ENCODE measurements at places on chromosomes 1 and 21.

DNA sequence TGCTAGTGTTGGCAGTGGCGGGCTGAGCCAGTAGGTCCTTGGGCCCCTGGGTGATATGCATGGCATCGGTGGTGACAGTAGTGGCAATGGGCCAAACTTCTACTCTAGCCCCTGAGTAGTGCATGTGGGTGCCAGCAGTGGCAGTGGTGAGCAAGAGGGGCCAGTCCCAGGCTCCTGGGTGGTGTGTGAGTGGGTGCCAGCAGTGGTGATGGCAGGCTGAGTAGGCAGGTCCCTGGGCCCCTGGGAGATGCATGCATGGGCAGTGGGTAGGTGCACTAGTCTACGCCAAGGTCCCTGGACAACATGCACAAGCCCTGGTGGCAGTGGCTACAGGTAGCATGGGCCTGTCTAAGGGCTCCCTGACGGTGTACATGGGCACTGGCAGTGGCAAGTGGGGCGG is 24.6 kb upstream of the TTC22 start:
- DNase-seq = no peak

DNA sequence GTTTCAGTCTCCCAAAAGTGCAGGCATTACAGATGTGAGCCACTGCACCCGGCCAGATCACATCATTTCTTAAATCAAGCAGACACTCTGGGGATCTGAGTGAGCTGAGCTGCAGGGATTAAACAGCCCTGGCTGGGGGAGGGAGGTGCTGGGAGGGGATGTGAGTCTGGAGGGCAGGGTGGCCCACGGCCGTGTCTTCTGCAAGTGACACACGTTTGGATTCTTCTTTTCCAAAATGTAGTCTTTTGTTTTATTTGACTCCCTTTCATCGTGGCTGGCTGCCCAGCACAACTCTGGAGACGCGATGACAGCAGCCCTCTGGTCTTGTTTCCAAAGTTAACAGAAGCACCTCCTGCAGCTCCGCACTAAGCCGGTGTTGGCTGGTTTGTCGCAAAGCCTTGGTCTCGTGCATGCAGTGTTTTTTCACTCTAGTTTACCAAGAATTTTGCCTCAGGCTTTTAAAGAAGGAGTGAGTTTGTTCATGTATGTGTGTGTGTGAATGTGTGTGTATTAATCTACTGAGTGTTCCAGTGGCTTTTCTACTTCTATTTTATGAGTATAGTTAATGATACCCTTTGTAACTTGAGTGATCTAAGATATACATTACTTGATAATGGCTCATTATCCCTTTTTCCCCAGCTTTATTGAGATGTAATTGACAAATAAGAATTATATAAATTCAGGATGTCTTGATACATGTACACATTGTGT is 2.8 kb upstream of the KRTAP10-5 start:
- no peak for DNase-seq

- no peak for DNase-seq
Observed at GRCh38 chr1:212121779-212122178, 86.2 kb downstream of the DTL start.

DNA sequence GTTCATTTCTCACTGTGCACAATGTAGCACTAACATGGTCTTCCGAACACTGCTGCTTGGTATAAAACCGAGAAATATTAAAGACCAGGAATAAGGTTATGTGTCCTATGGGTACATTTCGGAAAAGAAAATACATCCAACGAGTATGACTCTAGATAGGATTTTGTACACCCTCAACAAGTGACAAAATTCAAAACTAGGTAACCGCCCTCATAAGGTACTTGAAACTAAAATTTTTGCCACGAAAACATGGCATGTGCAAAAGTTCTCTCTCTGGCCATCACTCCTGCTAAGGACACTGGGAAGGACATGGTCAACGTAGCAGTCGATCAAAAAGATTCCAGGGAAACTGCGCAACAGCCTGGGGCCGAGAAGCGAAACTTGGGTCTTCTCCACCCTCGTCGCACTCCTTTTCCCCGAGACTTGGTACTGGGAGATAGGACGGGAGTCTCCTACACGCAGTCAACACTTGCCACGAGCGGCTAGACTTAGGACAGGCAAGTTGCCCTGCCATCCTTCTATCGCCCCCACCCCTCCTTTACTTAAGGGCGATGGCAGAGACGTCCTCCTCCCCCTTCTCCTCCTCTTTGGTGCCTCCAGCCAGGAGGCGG is 338 bp upstream of the TOR1AIP1 start:
- no peak for DNase-seq

- no peak for DNase-seq
Observed at GRCh38 chr1:154158307-154159125, 3.6 kb upstream of the NUP210L start.

DNA sequence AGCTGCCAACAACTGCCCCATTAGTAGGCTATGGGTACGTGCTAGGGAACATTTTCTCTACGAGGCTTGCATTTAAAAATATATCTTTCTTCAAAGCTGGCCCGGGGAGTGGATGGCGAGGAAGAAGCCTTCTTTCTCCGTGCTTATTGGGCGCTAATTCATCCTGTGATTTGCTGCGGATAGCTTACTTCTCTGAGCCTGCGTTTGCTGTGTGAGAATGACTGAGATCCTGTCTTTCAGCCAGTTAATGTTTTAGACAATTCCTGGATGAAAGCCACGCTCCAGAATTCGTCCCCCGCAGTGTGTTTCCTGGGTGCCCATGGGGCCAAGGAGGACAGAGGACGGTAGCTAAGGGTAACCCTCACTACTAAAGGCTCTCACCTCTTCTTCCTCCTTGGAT is 57.8 kb upstream of the TARBP1 start:
- DNase-seq = no peak

GRCh38 chr21:24590261-24590660 is 1017.0 kb downstream of the MRPL39 start:
- DNase-seq = no peak

DNA sequence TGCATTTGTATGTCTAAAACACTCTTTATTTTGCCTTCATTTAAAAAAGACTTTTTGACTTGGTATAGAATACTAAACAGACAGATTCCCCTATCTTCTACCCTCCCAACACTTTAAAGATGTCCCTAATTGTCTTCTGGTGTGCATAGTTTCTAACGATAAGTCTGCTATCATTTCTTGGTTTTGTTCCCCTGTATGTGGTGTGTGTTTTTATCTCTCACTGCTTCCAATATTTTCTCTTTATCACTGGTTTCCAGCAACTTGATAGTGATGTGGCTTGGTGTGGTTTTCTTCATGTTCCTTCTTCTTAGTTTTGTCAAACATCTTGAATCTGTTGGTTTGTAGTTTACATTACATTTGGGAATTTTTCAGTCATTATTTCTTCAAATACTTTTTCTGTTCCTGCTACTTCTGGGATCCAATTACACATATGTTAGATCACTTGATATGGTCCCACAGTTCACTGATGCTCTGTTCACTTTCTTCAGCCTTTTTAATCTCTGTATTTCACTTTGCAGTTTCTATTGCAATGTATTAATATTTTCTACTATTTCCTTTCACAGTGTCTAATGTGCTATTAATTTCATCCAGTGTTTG is 23.2 kb downstream of the F5 start:
- no peak for DNase-seq

- DNase-seq = no peak
Observed at GRCh38 chr1:16130827-16131226, 25.0 kb downstream of the EPHA2 start.

DNA sequence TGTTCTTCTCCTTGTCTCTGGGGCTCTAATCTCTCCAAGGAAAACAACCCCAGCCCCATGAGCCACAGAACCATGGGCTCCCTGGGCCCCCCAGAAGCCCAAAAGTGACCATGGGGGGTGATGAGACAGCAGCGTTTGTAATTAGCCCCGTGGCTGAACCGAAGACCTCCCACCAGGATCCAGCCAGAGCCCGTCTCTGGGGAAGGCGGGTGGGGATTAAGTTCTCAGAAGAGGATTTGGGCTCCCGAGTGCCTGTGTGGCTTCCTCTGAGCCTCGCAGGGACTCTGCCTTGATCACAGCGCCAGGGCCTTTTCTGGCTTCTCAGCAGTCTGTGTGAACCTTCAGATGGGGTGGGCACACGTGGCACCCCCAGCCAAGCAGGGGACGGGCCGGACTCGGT is 77.0 kb downstream of the ALPL start:
- no peak for DNase-seq

DNA sequence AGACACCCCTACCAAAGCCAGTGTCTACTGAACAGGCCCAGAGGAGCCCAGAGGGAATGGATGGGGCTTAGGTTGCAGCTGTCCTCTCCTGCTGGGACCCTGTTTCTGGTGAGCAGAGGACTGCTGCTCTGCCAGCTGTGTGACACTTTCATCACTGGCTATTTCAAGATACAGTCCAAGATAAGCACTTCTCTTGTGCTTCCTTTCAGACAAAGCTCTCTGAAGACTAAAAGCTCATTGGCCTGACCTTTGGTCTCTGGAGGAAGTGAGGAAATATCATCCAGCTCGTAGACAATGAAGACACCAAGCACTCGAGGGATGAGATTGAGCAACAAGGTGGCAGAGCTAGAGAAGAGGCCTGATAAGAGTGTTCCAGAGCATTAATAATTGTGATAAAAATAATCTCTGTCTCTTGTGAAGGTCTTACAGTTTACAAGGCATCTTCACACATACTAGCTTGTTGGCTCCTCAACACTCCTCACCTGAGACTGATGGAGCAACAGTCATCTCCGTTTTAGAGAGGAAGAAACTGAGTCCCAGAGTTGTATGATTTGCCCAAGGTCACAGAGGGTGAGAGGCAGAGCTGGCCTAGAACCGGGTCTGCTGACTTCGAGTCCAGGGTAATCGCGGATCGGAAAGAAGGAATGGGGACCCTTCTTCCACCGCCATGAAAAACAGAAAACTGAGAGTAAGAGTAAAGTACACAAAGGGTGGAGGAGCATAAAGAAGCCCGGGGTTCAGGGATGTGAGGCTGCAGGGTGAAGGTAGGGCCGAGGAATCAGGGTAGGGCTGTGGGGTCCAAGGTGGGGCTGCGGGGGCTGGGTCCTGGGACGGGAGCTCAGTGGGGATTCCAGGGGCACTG is 666 bp downstream of the PAFAH2 start:
- DNase-seq = peak; percentile 68

- DNase-seq = peak; percentile 30
Observed at GRCh38 chr1:113185463-113186104, 112.6 kb downstream of the LRIG2 start.

DNA sequence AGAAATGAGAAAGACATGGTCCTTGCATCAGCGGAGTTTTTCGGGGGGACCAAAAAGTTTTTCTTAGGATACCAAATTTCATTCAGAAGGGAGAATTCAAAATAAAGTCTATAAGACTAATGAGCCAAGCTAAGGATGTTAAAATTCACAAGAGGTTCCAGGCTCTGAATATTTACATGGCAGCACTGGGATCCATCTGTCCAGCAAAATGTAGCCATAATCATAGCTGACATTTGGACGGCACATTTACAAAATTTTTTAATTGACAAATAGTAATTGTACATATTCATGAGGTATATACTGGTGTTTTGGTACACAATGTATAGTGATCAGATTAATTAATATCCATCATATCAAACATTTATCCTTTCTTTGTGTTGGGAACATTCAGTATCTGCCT is 107.9 kb downstream of the ZNF648 start:
- no peak for DNase-seq

DNA sequence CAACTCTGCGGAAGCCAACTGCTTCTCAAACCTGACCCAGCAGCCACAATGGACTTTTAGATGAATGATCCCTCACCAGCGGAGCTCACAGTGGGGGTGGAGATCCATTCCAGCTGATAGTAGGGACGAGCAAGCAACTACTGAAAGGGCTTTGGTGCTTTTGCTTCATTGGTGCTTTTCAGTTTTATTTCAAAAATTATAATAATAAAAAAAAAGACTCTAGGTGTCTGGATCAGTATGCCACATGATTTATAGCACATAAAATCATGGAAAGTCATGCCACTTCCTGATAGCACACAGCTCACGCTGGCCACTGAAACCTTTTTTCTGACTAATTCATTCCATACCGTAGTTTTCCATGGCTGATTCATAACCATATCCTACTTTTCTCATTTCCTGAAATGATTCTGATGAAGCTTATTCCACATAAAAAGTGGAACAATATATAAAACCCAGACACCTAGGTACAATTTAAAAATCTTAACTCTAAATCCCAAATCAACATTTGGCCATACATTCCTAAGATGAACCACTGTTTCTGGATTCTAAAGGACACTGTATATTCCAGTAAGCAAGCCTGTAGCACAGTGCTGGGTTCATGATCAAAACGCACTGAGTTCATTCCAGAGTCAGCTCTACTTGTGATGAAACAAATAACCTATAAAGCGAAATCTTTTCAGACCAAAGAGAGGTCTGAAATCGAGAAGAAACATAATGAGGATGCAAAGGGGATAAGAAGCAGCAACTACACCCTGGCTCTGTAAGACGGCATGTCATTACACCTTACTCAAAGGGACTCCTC is 41.3 kb upstream of the KCNE1 start:
- DNase-seq = no peak

GRCh38 chr1:157937744-157938143 is 55.7 kb upstream of the KIRREL1 start:
- DNase-seq = no peak

- DNase-seq = no peak
Observed at GRCh38 chr1:155125946-155126555, 1.6 kb upstream of the EFNA1 start.

DNA sequence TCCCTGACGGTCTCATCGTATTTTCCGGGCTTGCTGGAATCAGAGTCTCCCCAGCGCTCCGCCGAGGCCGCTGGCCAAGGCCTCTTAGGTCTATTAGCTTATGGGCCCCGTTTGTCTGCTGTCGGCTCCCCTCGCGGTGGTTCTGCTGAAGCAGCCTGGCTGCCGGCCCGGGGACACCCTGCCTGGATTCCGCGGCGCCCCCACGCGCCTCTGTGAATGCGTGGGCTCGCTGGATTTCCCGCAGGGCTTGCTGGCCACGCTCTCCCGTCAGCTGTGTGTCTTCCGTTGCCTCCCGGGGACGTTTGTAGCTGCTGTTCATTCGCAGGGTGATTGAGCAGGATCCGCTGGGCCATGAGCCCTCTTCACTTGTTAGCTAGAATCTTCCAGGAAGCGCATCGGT is 8.4 kb downstream of the LRRC3 start:
- no peak for DNase-seq

DNA sequence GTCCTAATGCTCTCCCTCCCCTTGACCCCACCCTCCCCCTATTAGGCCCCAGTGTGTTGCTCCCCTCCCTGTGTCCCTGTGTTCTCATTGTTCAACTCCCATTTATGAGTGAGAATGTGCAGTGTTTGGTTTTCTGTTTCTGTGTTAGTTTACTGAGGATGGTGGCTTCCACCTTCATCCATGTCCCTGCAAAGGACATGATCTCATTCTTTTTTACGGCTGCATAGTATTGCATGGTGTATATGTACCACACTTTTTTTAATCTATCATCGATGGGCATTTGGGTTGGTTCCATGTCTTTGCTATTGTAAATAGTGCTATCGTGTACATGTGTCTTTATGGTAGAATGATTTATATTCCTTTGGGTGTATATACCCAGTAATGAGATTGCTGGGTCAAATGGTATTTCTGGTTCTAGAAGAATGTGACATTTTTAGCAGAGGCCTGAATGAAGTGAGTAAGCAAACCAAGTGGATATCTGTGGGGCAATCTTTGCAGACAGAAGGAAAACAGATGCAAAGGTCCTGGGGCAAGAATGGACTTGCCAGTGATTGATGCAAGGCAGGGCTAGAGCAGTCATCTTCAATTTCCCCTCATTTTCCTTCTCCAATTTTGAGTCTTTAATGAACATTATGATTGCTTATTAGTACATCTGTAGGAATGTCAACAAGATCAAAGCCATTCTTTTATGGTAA is 50.2 kb downstream of the UBE4B start:
- no peak for DNase-seq

GRCh38 chr1:3871451-3871805 is 14.2 kb downstream of the DFFB start:
- no peak for DNase-seq

GRCh38 chr1:109491372-109491771 is 2.5 kb upstream of the CYB561D1 start:
- no peak for DNase-seq

Data from NAMALWA (cell line).